ENCODE measurements at places on chromosomes 11 and 22.

DNA sequence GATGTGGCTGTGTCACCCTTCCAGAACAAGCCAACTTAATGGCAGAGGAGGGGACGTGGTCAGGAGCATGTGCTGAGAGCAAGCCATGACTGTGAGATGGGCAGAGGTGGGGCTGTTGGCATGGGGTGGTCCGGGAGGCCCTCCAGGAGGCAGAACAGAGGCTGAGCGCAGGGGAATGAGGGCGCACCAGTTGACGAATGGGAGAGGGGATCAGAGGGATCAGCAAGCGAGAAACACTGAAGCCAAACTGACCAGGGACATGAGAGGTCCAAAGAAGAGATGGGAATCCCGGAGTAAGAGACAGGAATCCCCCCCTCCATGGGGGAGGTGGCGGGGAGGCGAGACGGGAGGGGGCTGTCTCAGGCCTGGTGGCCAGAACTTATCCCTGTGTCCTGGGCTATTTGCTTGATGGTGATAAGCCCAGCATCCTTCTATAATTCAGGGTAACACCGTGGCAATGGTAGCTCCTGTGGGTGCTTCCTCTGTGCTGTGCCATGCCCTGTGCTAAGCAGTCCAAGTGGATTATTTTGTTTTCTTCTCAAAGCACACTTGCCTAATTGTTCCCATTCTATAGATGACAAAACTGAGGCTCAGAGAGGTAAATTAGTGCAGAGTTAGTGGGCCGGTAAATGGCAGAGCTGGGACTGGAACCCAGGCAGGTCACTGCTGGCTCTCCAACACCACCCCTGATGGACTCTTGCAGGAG is 83.4 kb upstream of the SHISAL1 start:
- DNase-seq: no peak

DNA sequence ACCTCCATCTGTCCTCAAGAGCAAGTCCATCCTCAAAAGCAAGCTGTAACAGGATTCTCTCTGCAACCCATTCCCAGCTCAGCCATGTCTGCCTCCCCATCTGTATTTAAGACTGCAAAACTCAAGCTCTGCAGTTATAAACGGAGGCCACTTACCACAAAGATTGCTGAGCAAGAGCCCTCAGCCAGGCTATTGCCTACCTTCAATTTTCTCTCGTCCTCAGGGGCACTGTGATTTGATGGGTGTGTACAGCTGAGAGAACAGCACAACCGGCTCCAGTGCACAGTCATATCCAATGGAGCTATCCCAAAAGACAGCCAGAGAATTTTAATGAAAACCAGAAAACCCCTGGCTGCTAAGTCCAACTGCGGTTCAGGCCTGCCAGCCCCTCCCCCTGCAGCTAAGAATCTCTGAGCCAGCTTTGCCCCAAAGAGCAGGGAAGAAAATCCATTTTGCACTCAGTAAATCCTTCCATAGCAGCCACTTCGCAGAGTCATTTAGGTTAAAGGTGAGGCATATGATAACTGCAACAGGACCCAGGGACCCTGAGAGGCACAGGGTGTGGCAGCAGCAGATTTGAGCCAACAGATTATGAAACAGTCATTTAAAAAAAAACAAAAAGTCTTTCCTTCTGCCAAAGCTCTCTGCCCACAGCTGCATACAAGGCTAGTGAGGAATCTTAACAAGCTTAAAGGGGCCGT is 37.6 kb downstream of the RAB30 start:
- DNase-seq: peak; percentile 95

GRCh38 chr22:35662914-35663313 is 14.7 kb downstream of the APOL6 start:
- DNase-seq: no peak

- no peak for DNase-seq
Measured at GRCh38 chr11:118878163-118878563, 5.5 kb upstream of the CXCR5 start.

- DNase-seq: no peak
Measured at GRCh38 chr11:77630157-77630710, 7.4 kb downstream of the CLNS1A start.

GRCh38 chr11:36162006-36162882 is 127.0 kb downstream of the COMMD9 start:
- no peak for DNase-seq

- DNase-seq: no peak
Measured at GRCh38 chr11:69541001-69541285, 59.5 kb downstream of the LINC01488 start.

- DNase-seq: no peak
Measured at GRCh38 chr11:2265396-2265795, 5.0 kb downstream of the ASCL2 start.

DNA sequence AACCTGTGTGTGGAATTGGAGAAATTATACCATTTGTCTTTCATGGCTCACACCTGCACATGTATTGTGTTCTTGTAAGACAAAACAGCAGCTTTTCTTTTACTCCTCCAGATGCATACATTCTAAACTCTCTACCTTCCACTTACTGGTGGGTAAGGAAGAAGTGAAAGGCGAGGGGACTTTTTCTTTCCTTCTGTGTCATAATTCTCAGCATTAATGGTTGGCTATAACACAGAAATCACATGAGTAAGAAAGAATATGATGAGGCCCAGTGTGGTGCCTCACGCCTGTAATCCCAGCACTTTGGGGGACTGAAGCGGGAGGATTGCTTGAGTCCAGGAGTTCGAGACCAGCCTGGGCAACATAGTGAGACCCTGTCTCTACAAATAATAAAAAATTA is 57.8 kb upstream of the SHANK2 start:
- no peak for DNase-seq

GRCh38 chr22:27952091-27952490 is 33.0 kb upstream of the PITPNB start:
- peak; percentile 79 for DNase-seq

DNA sequence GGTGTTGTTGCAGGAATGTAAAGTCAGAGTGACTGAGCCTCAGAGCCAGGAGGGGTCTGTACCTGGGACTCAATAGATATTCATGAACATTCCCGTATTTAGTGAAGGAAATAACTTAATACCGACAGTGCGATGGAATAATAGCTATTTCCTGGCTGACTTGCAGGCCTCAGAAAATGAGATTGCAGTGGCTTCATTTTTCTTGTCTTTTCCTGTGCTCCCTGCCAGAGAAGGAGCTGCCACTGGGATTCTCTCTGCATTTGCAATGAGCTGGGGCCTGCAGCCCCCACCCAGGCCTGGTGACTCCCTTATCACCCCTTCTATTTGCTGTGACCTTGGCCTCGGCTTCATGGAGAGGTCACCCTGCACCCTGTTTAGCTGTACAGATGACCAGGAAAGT is 173.4 kb downstream of the MIAT start:
- DNase-seq: no peak

DNA sequence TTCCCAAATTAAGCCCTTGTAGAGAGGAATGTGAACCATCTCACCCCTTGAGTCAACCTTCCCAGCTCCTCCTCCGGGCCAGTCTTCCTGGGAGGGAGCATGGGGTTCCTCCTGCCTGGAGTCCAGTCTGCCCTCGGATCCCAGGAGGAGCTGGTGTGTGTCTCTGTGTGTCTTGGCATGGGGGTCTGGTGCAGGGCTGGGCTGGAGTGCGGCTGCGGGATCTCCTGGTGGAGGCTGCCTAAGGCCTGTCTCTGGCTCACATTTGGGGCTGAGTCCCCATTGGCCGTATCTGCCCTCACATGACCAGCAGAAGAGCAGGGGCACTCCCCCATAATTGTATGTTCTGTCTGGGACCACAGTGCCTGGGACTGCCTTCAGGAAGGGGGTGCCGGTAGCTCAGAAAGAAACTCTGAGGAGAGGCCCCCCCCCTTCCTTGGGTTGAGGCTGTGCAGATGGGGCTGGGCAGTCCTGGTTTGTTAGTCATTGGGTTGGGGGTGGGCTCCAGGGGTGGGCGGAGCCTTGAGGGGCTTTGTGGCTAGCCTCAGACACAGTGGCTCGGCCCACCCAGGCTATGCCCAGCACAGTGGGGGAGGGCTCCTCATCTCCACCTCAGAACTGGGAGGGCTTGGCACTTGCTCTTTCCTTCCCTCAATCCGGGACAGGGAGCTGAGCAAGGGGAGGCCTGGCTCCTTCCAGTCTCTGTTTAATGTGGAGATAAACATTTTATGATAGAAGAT is 2.9 kb downstream of the C1QTNF5 start:
- DNase-seq: peak; percentile 48

GRCh38 chr11:121575963-121576290 is 123.2 kb upstream of the SORL1-AS1 start:
- no peak for DNase-seq

- DNase-seq: no peak
Measured at GRCh38 chr11:64120951-64121569, 44.9 kb downstream of the MACROD1 start.

- no peak for DNase-seq
Measured at GRCh38 chr11:67489203-67489884, 6.5 kb downstream of the AIP start.

DNA sequence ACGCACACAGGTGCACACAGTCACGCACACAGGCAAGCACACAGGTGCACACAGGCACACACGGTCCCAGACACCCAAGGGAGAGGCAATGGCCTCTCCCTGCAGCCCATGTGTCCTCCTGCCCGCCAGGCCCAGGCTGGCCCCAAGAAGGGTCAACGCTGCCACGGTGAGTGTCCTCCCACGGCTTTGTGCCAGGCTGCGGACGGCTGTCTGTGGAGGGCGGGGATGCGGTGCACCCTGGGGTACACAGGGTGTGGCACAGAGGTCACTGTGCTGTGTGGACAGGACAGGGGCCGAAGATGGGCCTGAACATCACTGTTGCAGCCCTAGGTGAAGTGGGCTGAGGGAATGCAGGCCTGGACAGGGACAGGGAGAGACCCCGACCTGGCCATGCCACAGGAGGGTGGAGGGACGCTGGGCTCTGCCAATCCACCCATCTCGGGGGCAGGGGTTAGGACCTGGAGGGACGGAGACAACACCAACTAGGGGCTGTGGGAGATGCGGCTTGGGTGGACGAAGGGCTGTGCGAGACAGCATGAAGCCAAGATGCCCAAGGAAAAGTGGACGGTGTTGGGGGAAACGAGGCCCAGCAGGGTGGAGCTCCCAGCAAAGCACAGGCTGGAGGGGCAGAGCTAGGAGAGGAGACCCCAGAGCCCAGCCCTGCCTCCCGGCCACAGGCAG is 523.8 kb downstream of the BRD1 start:
- DNase-seq: no peak

DNA sequence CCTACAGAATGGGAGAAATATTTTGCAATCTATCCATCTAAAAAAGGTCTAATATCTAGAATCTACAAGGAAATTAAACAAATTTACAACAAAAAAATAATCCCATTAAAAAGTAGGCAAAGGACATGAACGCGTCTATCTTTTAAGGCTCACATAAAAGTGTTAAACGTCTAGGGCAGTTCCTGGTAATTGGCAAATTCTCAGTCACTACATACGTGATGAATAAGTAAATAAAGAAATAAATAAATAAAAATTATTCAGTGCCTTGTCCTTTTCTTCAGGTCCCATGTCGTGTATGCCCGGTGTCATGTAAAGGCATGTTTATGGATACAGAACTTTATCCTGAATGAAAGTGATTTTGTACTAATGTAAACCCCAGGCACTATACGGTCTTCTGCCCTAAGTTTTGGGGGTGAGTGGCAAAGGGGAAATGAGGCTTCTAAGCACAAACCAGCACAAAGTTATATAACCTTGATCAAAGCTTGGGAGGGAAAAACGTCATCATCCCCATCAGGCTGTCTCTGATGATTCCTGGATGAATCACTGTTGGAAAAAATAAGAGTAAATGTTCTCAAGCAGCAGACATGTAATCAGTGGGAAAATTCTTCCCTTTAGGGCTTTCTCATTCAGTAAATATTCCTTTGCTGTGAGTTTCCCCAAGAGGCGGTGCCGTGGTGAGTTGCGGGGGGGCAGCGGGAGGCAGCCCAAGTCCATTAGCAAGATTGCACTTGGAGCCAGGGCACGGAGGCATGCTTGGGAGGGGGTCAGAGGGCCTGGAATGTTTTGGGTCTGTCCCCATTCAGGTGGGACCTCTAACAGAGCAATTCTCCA is 30.4 kb upstream of the MICAL2 start:
- peak; percentile 99 for DNase-seq

GRCh38 chr11:15123849-15124248 is 9.1 kb downstream of the INSC start:
- peak; percentile 96 for DNase-seq

GRCh38 chr11:10302359-10302743 is 2.5 kb upstream of the ADM start:
- no peak for DNase-seq

GRCh38 chr11:130655300-130655699 is 206.9 kb downstream of the ADAMTS15 start:
- no peak for DNase-seq

DNA sequence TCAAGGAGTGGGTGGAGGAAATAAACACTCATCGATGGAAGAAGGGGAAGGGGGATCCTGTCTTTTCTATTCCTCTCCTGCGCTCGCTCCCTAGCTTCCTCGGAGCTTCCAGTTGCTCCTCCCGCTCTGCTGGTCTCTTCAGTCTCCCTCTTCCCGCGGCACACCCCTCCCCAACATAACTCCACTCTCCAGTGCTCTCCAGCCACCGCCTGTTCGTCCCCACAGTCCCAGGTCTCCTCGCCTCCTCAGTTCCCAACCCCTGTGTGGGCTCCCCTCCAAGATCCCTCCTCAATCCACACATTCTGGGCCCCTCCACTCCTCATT is 438 bp downstream of the ZW10 start:
- DNase-seq: peak; percentile 25

DNA sequence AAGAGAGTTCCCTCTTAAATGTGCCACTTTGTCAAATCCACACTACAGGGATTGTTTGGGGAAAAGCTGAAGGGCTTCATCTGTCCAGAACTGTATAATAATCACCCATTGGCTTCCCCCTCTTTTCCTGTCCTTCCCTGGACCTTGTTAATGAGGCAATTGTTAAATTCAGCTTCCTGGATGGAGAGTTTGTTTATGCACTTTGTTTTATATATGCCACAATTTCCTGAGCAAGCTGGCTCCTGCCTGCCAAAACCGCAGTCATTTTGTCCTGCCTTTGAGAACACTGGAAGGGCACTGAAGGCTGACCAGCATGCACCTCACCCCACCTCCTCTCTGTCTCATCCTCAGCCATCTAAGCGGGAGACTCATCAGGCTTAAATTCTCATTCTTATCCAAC is 86.2 kb downstream of the MSANTD4 start:
- peak; percentile 16 for DNase-seq

GRCh38 chr22:48135592-48135991 is 1373.1 kb downstream of the TBC1D22A start:
- DNase-seq: no peak

DNA sequence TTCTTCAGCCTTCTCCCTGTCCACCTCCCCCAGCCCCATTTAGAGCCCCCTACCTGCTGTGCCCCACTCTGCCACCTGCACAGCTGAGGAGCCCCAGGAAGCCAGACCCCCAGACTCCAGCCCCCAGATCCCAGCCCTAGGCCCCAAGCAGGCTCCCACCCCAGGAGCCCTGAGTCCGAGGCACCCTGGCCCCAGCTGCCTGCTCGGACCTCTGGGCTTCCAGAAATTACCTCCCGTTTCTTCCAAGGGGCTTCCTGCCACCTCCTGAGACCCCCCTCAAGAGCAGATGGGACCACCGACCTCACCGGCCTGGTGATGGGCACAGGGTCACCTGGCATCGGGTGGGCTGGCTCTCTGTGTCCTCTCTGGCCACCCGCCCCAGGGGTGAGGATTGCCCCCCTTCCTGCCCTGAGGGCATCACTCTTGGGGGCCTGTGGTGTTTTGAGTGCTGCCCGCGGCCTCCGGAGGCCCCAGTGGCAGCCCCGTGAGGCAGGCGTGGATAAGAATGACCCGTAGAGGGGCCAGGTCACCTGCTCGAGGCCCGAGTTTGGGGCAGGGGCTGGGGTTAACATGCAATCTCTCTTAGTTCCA is 18.3 kb upstream of the TALDO1 start:
- DNase-seq: no peak

All from fibroblast of mammary gland (primary cell).